ENCODE measurements at places on chromosomes 6 and 20.

GRCh38 chr20:6855796-6856195 is 88.3 kb downstream of the BMP2 start:
- ATAC-seq: no peak

DNA sequence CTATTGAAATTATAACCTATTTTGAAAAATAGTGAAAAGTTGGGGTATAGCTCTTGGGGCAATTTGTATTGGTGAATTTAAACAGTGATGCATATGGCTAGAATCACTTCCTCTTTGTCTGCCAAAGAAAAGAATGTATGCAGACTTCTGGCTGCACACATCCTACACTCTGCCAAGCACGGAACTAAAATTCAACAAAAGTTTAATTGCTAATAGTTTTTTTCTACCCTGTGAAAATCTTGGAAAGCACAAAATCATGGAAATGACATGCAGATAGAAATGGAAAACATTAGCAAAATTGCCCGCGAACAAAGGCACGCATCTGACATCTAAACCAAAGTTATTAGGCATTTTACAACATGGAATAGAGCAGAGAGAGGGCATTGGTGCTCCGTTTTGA is 106.4 kb upstream of the PDE10A start:
- no peak for ATAC-seq

GRCh38 chr6:16393326-16393725 is 154.9 kb downstream of the GMPR start:
- no peak for ATAC-seq

GRCh38 chr6:71855406-71855805 is 30.9 kb upstream of the RIMS1 start:
- ATAC-seq: no peak

GRCh38 chr6:90049295-90049694 is 155.0 kb downstream of the GJA10 start:
- peak; percentile 34 for ATAC-seq

DNA sequence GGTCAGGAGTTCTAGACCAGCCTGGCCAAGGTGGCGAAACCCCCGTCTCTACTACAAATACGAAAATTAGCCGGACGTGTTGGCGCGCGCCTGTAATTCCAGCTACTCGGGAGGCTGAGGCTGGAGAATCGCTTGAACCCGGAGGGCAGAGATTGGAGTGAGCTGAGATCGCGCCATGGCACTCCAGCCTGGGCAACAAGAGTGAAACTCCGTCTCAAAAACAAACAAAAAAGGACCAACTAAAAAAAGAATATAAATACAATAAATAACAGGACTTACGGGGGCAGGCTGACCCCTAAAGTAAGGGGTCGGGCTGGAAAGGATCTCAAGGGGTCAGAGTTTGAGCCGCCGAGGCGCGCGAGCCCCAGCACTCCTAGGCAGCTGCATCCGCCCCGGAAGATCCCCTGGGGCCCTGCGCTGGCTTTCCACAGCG is 509 bp upstream of the TPD52L2 start:
- no peak for ATAC-seq

GRCh38 chr6:72464246-72464645 is 157.6 kb upstream of the KCNQ5 start:
- ATAC-seq: no peak

- no peak for ATAC-seq
Observed at GRCh38 chr6:155782739-155783459, 327.3 kb upstream of the NOX3 start.

DNA sequence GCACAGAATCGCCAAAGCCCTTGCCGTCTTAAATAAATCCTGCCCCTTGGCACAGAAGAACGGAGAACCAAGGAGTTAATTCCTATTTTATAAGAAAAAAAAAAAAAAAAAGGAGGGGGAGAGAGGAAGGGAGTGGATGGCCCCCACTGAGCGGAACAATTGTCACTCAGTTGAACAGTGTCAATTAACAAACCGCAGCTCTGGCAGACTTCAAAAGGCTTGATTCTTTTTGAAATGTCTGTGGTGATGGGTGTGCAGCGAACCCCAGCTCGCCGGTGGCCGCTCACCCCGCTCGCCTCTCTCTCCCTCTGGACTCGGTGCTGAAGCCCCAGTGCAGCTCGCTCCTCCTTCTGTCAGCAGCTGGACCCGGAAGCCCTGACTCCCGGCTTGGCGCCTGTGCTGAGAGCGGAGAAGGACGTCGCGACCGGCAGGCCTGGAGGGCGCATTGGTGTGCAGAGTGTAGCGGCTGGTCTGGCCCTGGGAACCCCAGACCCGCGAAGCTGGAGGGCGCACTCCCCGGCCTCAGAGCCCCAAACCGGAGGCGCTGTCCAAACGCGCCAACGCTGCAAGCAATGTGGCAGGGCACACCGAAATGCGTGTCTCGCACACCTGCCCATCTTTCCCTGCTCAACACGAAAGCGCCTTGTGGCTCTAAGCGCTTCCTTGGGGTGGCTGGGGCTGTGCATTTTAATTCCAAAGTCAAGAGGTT is 3.4 kb downstream of the LINC00237 start:
- peak; percentile 38 for ATAC-seq

GRCh38 chr6:81777586-81778268 is 25.2 kb upstream of the TENT5A start:
- ATAC-seq: no peak

GRCh38 chr6:16273256-16273655 is 34.9 kb downstream of the GMPR start:
- no peak for ATAC-seq

DNA sequence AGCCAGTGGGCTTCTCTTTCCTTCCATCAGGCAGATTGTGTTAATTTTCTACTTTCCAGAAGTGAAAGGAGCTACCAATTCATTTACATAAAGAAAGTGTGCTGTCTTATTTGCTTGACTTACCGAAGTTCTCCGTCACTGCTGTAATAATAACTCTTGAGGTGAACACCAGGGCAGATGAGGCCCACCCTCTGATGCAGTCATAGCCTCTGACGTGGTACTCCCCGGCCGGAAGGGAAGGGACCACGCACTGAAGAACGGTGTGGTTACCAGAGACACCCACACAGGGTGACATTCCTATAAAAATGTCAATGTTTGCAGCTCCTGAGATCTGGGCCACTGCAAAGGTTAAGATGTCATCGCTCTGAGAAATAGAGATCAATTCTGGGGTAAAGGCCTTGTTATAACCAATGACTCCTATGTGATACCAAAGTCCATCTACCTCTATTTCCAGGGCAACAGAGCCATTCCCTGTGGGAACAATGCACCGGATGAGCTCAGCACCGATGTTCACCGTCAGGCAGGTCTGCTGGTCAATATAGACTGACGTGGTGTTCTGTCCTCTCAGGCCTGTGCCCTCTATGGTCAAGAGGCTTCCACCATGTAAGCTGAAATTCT is 62.9 kb downstream of the PKHD1 start:
- no peak for ATAC-seq

DNA sequence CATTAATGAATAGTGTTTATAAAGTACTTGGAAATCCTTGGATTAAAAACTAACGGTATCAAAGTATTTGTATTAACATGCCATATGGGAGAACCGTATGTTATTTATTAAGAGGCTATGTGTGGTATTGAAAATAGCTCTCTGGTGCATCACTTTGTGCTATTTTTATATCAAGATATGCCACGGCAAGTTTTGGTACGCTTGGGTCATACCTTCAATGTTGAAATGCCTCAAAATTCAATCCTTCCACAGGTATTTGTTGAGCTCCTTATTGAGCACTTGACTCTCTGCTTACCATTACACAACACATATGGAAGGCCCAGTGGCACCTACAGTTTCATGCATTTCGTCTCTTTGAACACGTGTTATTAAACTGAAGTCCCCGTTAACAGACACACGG is 647.9 kb downstream of the KIF16B start:
- no peak for ATAC-seq

GRCh38 chr6:109296452-109296851 is 85.8 kb downstream of the CD164 start:
- ATAC-seq: no peak

DNA sequence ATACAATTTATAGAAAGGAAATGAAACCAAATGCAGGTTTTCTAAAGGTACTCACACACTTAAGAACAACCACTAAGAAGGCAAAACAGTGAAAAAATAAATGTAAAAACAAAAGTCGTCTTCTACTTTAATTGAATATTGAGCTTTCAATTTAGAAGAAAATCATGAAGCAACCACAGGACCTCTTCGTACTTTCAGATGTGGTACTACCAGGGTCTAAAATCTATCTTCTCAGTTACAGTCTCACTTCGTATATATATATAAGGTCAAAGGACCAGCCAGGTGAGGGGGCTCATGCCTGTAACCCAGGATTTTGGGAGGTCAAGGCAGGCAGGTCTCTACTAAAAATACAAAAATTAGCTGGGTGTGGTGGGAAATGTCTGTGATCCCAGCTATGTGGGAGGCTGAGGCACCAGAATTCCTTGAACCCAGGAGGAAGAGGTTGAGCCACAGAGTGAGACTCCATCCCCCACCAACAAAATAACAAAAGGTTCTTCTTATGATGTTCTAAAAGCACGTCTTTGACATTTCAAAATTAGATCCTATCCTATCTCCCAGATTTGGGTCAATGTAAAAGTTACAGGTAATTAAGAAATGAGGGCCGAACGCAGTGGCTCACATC is 12.5 kb downstream of the ROMO1 start:
- ATAC-seq: peak; percentile 81

GRCh38 chr6:152112491-152113261 is 305.2 kb downstream of the ESR1 start:
- no peak for ATAC-seq

DNA sequence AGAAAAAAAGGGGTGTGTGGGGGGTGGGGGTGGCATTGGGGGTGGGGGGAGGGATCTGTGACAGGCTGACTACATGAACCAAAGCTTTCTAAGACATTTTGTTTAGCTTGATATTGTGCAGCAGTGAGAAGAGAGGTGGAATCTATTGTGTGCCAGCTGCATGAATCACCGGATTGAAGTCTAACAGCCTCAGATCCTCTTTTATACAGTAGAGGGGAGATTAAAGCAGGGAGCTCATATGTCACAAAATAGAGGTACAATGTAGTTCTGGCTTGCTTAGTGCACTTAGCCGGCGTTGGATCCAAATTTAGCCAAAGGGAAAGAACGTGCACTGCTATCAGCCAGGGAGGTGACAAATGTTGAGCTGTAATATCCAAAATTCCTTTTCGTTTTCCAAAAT is 404.2 kb upstream of the CITED2 start:
- ATAC-seq: no peak

- no peak for ATAC-seq
Observed at GRCh38 chr20:32569018-32569379, 16.1 kb downstream of the NOL4L start.

DNA sequence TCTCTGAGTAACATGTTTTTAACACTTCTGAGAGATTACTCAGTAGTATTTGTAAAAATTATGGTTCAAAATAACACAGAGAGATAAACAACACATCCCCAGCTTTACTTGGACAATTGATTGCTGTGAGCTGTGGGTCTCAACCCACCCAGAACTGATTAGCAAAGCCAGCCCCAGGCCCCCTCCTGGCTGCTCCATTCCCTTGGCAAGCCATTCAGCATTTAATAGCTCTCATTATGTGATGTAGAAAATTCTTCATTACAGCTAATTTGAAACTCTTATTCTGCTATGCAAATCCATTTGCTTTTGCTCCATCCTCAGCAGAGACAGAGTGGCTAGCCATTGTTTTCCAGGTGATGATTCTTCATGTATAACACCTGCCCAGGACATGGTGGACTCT is 16.6 kb upstream of the SIRT5 start:
- ATAC-seq: no peak

DNA sequence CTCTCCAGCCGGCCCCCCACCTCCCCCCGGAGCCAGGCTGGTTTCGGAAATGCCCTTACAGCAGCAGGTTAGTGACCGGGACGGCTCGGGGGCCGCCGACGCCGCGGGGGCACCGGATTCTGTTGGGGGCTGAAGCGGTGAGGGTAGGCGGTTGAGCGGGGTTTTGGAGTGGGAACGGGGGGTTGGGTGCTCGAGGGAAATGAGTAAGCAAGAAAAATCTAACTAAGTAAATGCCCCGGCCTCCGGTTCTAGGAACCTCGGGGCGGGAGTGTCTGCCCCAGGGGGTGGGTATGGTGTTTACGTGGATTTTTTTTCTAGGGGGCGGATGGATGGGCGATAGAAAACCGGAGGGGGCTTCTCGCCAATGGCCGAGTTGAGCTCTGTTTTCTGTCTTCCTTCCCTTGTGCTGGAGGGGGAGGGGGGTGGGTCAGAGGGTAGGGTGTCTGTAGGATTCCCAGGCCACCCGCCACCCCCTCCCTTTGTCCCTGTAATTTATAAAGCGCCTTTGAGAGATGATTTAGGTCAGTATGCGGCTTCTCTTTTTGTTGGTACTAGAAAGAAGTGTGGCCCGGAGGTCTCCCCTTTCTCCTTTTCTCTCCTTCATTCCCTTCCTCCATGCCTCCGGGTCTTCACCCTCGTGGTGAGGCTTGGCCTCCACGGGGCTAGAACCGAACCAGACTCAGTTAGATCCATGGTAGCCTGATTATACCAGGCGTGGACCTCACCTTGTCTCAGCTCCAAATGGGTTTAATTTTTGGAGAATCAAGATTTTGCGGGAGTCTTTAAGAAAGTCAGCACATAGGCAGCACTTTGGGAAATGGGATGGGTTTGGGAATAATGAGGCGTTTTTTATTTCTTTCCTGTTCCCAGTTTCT is 2.3 kb downstream of the E2F3 start:
- ATAC-seq: peak; percentile 27

DNA sequence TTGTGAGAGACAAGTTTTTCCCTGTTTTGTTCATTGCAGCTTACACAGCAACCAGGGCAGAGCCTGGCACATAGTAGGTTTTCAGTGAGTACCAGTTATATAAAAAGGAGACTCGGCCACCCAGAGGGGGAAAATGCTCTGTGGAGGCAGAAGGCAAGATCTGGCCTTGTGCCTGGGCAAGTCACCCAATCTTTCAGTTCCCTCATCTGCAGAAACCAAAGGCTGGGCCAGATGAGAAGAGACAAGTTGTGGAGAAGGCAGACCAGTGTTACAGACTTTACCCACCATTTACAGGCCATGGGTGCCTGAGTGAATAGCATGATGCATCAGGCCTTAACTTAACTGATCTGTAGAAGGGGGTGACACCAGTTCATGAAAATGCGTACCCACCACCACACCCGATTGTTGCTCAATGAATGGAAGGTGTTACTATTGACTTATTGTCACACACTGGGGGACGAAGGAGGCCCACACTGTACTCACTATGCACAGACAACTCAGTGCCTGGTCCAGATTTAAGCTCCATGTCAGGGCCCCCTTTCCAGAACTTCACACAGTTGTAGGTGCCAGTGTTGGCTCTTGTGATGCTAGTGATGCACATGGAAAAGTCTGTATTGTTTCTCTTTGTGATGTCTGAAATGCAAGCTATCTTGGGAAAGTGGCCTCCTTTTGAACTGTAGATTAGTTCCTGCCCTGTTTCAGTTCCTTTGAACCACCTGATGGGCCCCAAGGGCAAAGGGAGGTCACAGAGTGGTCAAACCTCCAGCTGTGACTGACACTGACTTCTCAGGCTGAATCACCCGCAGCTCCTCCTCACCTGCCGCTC is 64.3 kb upstream of the SIRPG start:
- peak; percentile 86 for ATAC-seq

GRCh38 chr20:23644164-23644563 is 6.4 kb upstream of the CST3 start:
- ATAC-seq: no peak

GRCh38 chr6:3370361-3371221 is 86.3 kb downstream of the SLC22A23 start:
- no peak for ATAC-seq

GRCh38 chr6:167711768-167712730 is 114.7 kb upstream of the AFDN start:
- ATAC-seq: no peak
